ENCODE measurements at places on chromosomes 4 and X. TPM values are rescaled to one million over a fixed set of nuclear protein-coding genes. Genes with fewer than 3 reads are reported as not detected.

CHRDL1 gene
- 177 TPM for total RNA-seq

ARHGAP24 gene
- 14.2 TPM for total RNA-seq

MOSPD2 gene
- 34.0 TPM for total RNA-seq

TLR3 gene
- total RNA-seq: 6.7 TPM

ADH4 gene
- total RNA-seq: not detected

WAS gene
- not detected for total RNA-seq

GC gene
- not detected for total RNA-seq

CSAG1 gene
- total RNA-seq: 6.6 TPM

ANAPC4 gene
- total RNA-seq: 19.8 TPM

PDHA1 gene
- 184 TPM for total RNA-seq

NUDT10 gene
- not detected for total RNA-seq

FMR1NB gene
- total RNA-seq: not detected

AGTR2 gene
- total RNA-seq: not detected

NPNT gene
- total RNA-seq: 0.07 TPM

HOPX gene
- 5.6 TPM for total RNA-seq

ADH1A gene
- total RNA-seq: not detected

F9 gene
- not detected for total RNA-seq

NHS gene
- 5.1 TPM for total RNA-seq

KLKB1 gene
- not detected for total RNA-seq

GCNA gene
- 0.20 TPM for total RNA-seq

GAGE12H gene
- total RNA-seq: not detected

GPRIN3 gene
- total RNA-seq: 0.05 TPM

PHEX gene
- total RNA-seq: 0.12 TPM

SPP1 gene
- 6.1 TPM for total RNA-seq

TMEM31 gene
- total RNA-seq: not detected

Measured in M059J (cell line).